ENCODE measurements at places on chromosomes 16 and 17.

DNA sequence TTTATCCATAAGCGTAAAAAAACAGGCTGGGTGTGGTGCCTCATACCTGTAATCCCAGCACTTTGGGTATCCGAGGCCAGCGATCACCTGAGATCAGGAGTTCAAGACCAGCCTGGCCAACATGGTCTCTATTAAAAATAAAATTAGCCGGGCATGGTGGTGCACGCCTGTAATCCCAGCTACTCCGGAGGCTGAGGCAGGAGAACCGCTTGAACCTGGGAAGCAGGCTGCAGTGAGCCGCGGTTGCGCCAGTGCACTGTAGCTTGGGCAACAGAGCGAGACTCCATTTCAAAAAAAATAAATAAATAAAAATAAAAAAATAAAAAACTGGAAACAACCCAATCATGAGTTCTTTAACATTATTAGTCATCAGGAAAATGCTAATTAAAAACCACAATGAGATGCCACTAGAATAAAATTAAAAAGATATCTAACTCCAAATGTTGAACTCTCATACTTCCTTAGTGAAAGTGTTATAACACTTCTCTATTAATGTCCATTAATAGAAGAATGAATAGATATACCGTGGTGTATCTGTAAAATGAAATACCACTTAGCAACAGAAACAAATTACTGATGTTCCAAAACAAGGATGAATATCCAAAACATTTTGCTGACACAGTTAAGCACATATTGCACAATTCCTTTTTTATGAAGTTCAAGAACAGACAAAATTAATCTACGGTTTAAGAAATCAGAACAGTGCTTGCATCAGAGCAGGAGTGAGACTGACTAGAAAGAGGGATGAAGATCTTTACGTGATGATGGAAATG is 13.1 kb downstream of the MPHOSPH6 start:
- DNase-seq = no peak

DNA sequence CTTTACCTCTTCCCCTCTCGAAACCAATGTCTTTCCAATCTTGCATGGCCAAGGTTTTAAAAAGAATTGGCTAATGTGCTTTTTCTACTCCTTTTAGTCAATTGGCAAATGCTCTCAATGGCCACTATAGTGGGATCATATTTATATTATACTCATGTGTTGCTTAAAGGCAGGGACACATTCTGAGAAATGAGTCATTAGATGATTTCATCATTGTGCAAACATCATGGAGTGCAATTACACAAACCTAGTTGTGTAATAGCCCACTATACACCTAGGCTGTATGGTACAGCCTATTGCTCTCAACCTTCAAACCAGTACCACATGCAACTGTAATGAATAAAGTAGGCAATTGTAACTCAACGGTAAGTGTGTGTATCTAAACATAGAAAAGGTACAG is 180.9 kb downstream of the HS3ST3A1 start:
- no peak for DNase-seq

GRCh38 chr16:29982560-29983419 is 9.1 kb downstream of the TAOK2 start:
- no peak for DNase-seq

GRCh38 chr17:69480245-69480644 is 65.7 kb downstream of the MAP2K6 start:
- DNase-seq = no peak

GRCh38 chr17:48589060-48589830 is 796 bp downstream of the HOXB3 start:
- DNase-seq = no peak

Data from GDM1 (cell line).